ENCODE measurements at places on chromosomes 5 and 9. TPM values are rescaled to one million over a fixed set of nuclear protein-coding genes. Genes with fewer than 3 reads are reported as not detected.
A peak's percentile ranks its signal among the peaks of the same experiment; 100 is the strongest.

- peak overlapping the region; percentile 2 for H3K4me3 ChIP-seq
- peak; percentile 68 for DNase-seq
- no peaks in the 10 kb centered on the region for H3K4me1 ChIP-seq
- H3K27ac ChIP-seq: peak overlapping the region; percentile 90
- no peaks in the 10 kb centered on the region for H3K36me3 ChIP-seq
- no peaks in the 10 kb centered on the region for H3K27me3 ChIP-seq
Measured at GRCh38 chr5:173498286-173498685, 118.2 kb downstream of the BOD1 start.

- H3K4me3 ChIP-seq: no peak overlapping the region
- DNase-seq: no peak
- H3K36me3 ChIP-seq: no peaks in the 10 kb centered on the region
- no peak overlapping the region for H3K27ac ChIP-seq
Measured at GRCh38 chr5:171797543-171797942, 11.9 kb downstream of the SMIM23 start.

GRCh38 chr5:132813599-132814502 is 749 bp downstream of the SOWAHA start:
- H3K27ac ChIP-seq: no peak overlapping the region
- no peak for DNase-seq
- H3K36me3 ChIP-seq: no peaks in the 10 kb centered on the region
- peaks cover 15% of the 10 kb centered on the region for H3K4me1 ChIP-seq
- peak overlapping the region; percentile 11 for H3K4me3 ChIP-seq

DNA sequence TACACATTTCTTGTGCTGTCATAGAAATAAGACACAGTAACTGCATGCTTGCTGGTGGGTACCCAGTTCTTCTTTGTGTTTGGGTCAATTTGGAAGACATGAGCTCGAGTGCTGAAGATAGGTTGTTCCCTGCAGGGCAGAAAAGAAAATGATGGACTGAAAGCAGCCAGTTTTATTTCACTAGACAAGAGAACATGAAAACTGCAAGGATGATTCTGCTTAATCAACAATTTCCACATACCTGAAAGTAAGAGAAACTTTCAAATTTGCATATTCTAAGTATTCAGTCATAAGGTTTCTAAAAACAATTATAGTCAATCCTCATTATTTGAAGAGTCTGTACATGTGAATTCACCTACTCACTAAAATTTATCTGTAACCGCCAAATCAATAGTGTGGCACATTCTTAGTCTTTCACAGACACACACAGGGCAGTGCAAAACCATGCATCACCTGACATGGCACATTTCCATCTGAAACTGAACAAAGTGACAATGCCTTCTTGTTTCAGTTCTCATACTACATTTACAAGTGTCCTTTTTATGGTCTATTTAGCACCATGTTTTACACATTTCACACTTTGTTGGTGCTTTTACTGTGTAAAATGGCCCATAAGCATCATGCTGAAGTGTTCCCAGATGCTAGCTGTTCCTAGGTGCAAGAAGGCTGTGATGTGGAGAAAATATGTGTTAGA is 56.9 kb downstream of the HOMER1 start:
- no peaks in the 10 kb centered on the region for H3K27me3 ChIP-seq
- H3K36me3 ChIP-seq: no peaks in the 10 kb centered on the region
- H3K4me3 ChIP-seq: no peak overlapping the region
- H3K27ac ChIP-seq: no peak overlapping the region
- DNase-seq: no peak

DNA sequence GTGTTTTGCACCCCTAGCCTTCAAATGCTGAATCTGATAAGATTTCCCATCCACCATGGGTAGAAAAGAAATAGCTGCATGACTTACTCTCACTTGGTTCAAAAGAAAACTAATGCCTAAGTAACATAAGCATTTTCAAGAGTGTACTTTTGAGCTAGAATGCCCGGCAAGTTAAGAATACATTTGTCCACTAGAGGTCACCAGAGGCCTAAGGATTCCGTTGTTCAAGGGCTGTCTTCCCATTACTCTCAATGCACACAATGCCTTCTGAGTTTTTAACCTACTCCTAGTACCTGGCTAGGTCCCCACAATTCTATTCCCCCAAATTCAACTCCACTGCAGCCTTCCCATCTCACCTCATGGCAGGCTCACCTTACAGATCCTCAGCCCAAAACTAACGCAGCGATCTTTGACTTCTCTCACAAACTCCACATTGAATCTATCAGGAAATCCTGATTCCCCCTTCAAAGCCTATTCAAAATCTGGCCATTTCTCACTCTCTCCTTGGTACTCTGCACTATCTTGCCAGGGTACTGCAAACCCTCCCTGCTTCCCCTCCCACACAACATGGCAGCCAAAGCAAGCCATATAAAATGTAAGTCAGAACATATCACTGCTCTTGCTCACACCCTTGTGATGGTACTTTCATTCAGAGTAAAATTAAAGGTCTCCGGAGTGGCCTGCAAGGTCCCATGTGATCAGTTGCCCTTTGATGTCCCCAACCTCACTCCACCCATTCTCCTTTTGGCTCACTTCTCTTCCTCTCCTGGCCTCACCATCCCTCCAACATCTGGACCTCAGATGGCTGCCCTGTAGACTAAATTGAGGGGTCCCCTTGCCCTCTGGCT is 13.4 kb downstream of the OXCT1 start:
- no peak overlapping the region for H3K27ac ChIP-seq
- H3K27me3 ChIP-seq: no peaks in the 10 kb centered on the region
- peaks cover 34% of the 10 kb centered on the region for H3K36me3 ChIP-seq
- no peaks in the 10 kb centered on the region for H3K4me1 ChIP-seq
- no peak overlapping the region for H3K4me3 ChIP-seq
- no peak for DNase-seq

- no peaks in the 10 kb centered on the region for H3K27me3 ChIP-seq
- H3K36me3 ChIP-seq: no peaks in the 10 kb centered on the region
- peak overlapping the region; percentile 83 for H3K4me3 ChIP-seq
- peak; percentile 79 for DNase-seq
- H3K4me1 ChIP-seq: no peaks in the 10 kb centered on the region
Measured at GRCh38 chr9:109117856-109118807, 1.6 kb downstream of the TMEM245 start.

DNA sequence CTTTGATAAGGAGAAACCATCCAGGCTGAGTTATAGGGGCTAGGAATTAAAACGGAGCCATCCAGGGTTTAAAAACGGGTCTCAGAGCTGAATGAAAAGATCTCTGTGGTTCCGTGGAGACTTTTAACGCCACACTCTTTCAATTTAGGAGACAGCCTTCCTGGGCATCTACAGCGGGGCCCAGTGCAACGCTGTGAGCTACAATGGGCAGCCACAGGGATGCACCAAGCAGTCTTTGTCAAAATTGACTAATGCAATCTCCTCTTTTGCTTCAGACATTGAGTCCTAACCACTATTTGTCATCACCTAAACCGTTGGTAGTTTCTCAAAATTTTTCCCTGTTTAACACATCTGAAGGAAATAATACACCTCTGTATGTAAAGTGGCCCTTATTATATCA is 96.6 kb upstream of the ABCA1 start:
- no peak overlapping the region for H3K27ac ChIP-seq
- no peak for DNase-seq
- no peaks in the 10 kb centered on the region for H3K4me1 ChIP-seq
- no peaks in the 10 kb centered on the region for H3K36me3 ChIP-seq
- H3K27me3 ChIP-seq: no peaks in the 10 kb centered on the region
- H3K4me3 ChIP-seq: no peak overlapping the region

DNA sequence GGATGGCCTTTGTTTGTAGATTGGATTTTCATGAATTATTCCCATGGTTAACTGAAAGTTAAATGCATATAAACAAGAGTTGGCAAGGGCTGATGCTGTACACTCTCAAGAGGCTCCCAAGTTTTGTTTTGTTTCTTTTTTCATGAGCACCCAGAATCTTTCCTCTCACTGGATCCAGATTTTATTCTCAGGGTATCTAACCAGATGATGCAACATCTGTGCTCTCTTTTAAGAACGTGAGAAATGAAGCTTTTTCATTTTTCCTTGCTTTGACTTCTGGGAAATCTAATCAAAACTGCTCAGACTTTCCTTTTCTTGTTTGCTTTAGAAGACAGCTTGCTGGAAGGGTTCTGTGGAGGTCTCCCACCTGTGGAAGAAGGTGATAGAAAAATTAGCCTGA is 142.7 kb upstream of the SLC12A2 start:
- no peaks in the 10 kb centered on the region for H3K27me3 ChIP-seq
- DNase-seq: no peak
- no peak overlapping the region for H3K27ac ChIP-seq
- H3K4me1 ChIP-seq: no peaks in the 10 kb centered on the region
- H3K4me3 ChIP-seq: no peak overlapping the region

GRCh38 chr5:50875002-50875344 is 208.5 kb downstream of the PARP8 start:
- H3K27me3 ChIP-seq: no peaks in the 10 kb centered on the region
- H3K36me3 ChIP-seq: no peaks in the 10 kb centered on the region
- H3K4me1 ChIP-seq: peaks cover 4% of the 10 kb centered on the region
- H3K27ac ChIP-seq: no peak overlapping the region
- no peak for DNase-seq

GRCh38 chr9:10649076-10649475 is 36.3 kb upstream of the PTPRD start:
- H3K27ac ChIP-seq: no peak overlapping the region
- H3K4me3 ChIP-seq: no peak overlapping the region
- DNase-seq: no peak
- no peaks in the 10 kb centered on the region for H3K36me3 ChIP-seq
- no peaks in the 10 kb centered on the region for H3K27me3 ChIP-seq

Gene SOHLH1
- not detected for total RNA-seq

Gene KIF24
- total RNA-seq: 0.52 TPM
